ENCODE measurements at places on chromosomes 3 and 15.

GRCh38 chr15:59138243-59138642, 33.3 kb downstream of the CCNB2 start:
- no peak for DNase-seq

DNA sequence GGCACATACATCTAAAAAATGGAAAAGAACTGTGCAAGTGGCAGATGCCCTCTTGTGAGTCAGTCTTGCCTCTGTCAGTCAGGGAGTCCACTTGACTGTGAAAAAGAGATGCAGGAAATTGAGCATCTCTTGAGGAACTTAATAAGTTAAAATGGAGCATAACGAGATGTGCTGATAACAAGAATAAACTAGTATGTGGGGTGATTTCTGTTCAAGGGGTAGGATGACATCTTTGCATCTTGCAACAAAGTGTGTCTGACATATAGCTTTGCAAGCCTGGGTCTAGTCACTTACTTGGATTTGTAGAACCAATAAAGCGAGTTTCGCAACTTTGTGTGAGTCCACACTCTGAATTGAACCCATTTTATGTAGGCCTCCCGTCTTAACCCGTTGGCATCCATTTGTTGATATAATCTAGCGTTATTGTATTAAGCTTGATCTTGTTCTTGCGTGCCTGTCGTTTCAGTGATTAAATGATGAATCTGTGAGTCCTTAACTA, 2.2 kb downstream of the USP3 start:
- no peak for DNase-seq

DNA sequence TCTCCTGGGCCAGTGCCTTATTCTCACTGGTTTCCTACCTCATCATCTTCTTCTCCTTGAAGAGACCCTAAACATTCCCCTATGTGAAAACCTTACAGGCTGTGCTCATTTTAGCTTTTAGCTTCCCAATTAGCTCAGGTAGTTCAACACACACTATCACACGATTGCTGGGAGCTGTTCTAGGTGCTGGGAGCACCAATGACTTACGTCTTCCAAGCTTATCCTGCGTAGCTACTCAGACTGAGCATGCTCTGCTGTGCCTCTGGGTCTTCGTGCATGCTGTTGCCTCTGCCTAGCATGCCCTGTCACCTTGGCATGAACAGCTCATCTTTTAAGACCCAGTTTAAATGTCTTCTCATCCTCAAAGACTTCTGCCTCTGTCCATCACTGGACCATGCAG, 55.7 kb upstream of the APEH start:
- no peak for DNase-seq

DNA sequence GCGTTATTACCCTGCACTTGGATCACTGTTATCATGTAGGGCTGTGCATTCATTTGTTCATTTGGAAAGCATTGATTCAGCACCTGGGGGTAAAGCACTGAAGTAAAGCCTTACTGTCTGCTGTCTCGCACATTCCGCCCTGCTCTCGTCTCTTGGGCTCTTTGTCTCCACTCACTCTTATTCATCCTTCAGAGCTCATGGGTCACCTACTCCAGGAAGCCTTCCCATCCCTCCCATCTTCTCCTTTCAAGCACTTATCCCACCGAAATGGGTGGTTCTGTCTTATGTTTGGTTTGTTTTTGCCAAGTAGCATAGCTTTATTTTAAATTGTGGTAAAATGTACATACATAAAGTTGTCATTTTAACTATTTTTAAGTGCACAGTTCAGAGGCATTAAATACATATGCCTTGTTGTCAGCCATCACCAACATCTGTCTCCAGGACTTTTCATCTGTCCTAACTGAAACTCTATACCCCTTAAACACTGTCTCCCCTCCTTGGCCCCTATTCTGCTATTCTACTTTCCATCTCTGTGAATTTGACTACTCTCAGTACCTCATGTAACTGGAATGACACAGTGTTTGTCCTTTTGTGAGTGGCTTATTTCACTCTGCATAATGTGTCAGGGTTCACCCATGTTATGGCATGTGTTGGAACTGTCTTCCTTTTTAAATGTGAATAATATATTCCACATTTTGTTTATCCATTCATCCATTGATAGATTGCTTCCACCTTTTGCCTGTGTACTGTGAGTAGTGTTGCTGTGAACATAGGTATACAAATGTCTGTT, 9.3 kb downstream of the DIS3L start:
- DNase-seq: no peak

DNA sequence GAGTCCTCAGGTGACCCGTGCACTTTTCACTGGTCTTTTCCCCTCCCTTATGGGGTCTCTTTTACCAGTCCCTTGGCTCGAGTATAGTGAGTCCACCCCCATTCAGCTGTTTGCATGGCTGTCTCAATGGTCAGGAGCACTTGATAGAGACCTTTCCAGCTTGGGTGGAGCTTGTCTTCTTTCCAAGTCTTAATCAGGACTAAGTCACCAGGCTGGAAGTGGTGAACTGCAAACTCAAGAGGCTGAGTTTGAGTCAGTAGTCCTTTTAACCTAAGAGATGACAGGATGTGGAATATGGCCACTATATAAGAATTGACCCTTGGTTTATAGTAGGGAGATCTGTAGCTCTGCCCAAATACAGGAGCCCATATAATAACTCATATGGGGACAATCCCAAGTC, 279.7 kb downstream of the PYDC2 start:
- no peak for DNase-seq

DNA sequence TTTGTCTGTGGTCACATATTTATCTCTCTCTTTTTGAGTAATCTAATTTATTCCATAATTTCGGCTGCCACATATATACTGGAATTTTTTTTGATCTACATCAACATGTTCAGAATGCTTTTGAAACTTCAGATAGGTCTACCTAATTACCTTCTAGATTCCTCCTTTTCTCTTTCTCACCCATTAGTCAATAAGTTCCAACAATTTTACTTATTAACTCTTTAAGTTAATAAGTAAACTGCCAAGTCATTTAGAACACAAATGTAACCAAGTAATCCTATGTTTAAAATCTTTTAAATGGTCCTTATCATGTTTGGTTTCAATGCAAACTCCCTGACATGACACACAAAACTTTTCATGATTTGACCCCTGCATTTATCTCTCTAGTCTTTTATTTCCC, 410.5 kb downstream of the UNC13C start:
- no peak for DNase-seq

GRCh38 chr3:177982034-177982433, 554.2 kb upstream of the KCNMB2 start:
- DNase-seq: no peak

- no peak for DNase-seq
Observed at GRCh38 chr15:33907326-33907725, 61.0 kb upstream of the CHRM5 start.

- no peak for DNase-seq
Observed at GRCh38 chr3:139308560-139308959, 35.3 kb upstream of the MRPS22 start.

All from NCI-H187 (cell line).